ENCODE measurements at places on chromosomes 3 and 15.
A peak's percentile ranks its signal among the peaks of the same experiment; 100 is the strongest.

DNA sequence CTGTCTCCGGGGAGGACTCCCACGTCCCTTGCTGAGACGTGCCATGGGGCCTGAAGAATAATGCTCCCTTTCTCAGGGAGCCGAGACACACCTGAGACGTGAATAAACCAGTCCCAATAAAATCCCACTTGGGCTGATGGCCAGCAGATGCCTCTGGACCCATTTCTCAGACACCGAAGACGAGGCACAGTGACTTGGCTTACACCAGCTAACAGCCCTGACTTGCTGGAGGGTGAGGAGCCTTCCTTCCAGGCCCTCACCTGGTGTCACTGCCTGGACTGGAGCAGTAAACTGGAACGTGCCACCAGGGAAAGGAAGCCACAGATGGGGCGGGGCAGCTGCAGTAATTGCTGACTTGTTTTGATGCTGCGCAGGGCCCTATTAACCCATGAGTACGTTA, 189.7 kb downstream of the PDZRN3 start:
- DNase-seq, result no peak

GRCh38 chr15:99536422-99537040, 29.3 kb upstream of the MEF2A start:
- no peak for DNase-seq

GRCh38 chr15:67108122-67108961, 42.9 kb downstream of the SMAD3 start:
- no peak for DNase-seq

- no peak for DNase-seq
These were observed 24.5 kb downstream of the NTRK3 start for GRCh38 chr15:88231909-88232644.

DNA sequence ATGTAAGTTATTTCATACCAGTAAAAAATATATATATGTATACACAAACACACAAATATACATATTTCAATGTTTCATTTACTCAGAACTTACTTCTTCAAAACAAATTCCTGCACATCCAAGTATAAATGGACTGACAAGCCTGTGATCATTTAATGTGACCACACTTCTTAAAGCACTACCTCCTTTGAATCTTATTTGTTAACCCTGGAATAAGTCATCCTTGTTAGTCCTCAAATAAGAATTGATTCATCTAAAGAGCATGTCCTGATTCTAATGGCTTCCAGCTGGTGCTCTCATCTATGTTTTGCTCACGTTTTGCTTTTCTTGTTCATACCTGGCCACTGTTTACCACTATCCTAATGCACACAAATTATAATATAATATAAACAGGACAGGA, 103.9 kb upstream of the UBP1 start:
- no peak for DNase-seq

- no peak for DNase-seq
These were observed 215.9 kb downstream of the GBE1 start for GRCh38 chr3:81545572-81545971.

GRCh38 chr3:47228088-47228487, 54.5 kb downstream of the KIF9 start:
- no peak for DNase-seq

GRCh38 chr3:151707216-151707615, 26.5 kb upstream of the AADACL2 start:
- DNase-seq, result no peak

DNA sequence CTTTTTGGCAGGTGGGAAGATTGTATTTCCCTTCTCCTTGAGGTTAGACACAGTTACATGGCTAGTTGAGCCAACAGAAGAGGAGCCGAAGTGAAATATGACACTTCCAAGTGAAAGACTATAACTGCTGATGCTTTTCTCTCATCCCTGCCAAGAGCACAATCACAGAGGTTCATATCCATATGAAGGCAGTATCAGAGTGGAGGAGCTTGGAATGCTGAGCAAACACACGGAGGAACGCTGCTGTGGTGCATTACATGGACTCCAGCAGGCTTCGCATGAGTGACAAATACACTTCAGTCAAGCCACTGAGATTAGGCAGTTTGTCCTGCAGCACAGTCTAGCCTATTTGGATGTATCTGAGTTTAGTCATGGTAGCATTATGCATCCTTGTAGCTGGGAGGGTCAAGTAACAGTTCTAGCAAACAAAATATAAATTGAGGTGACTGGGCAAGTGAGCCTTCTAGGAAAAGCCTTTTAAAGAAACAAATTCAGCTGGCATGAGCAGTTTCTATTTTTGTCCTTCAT, 5.4 kb downstream of the IQCF6 start:
- no peak for DNase-seq

GRCh38 chr3:190325923-190326322, 3.7 kb upstream of the CLDN1 start:
- DNase-seq, result no peak

- no peak for DNase-seq
These were observed 18.7 kb upstream of the EOGT start for GRCh38 chr3:69032142-69032541.

DNA sequence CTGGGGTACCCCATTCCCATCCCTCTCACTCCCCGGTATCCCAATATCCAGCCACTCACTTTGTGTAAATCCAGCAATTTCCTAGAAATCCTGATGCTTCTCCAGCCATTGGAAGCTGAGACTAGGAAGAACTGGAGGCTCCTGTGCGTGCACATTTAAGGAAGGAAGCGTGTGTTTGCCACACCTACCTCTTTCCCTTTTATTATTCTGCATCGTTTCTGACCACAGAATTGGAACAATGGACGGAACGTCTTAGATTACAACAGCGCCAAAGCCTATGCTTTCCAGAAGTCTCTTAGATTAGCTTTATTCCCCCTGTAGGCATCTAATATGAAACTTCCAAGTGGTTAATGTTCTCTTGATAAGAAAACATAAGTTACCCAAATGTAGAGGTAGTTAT, 234.8 kb upstream of the TRIM42 start:
- no peak for DNase-seq

DNA sequence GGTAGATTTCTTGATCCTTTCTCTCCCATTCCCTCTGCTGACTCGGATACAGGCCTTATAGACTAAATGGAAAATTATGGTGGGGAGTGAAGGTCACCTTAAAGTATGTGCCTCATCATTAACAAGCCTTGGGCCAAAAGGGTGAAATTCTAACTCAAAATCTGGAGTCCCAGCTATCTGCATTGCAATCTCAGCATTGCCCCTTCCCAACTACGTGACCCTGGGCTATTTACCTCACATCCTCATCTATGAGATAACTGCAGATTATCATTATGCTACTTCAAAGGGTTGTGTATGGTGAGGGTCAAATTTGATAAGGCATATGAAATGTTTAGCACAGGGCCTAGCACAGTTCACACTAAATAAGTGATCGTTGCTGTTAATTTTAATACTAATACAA, 147.7 kb downstream of the WNT5A start:
- DNase-seq, result no peak

- no peak for DNase-seq
These were observed 10.6 kb upstream of the POU1F1 start for GRCh38 chr3:87287011-87287410.

- no peak for DNase-seq
These were observed 145.3 kb downstream of the RORA start for GRCh38 chr15:61083788-61084134.

DNA sequence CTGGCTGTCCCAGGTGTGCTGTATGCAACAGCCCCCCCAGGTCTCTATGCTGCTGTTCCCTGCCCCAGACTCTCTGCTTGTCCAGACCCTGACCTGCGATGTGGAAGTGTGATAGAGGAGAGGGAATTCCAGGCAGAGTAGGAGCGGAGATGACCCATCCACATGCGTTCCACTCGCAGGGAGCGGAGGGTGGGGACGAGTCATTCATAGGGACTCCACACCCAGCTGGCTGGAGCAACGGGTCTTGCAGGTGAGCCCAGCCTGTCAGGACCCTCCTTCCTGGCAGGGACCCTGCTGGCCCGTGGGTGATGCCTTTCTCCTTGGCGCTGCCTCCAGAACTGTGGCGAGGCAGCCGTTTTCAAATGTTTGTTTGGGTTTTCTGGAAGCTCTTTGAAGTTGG, 58.8 kb downstream of the CEMIP start:
- DNase-seq, result no peak

GRCh38 chr3:184620475-184621119, 59.0 kb downstream of the EPHB3 start:
- no peak for DNase-seq

- DNase-seq, result no peak
These were observed 1.5 kb downstream of the IQCF5 start for GRCh38 chr3:51873876-51874275.

DNA sequence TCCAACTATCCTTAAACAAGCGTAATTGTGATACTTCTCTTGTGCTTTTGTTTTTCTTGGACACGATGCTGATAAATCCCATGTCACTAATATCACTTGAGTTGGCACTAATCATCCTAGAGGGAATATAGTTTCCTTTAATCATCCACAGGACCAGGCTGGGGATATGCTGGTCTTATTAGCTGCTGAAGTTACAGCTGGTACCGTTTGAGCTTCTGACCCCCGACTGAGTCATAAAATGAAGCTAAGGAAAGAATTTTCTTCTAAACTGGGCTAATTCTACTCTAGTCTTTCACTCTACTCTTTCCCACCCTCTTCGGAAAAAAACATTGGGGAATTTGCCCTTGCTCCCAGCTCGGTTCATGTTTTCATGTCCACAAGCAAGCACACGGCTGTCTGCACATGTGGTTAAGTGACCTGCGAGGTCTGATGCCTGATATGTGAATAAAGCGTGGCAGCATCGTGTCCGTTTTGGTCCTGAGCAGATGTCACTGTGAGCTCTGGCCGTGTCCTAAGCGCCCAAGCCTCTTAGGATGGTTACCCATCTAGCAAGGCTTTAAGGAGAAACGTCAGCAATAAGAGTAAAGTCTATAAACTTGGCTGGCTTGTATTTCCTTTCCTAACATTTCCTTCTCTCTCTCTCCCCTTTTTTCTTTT, 223.7 kb downstream of the ITPR1 start:
- DNase-seq, result no peak

GRCh38 chr3:51721062-51721745, 14.3 kb downstream of the GRM2 start:
- DNase-seq, result no peak

GRCh38 chr3:23948761-23949160, 3.7 kb downstream of the NR1D2 start:
- no peak for DNase-seq

GRCh38 chr3:139676632-139677387, 962 bp downstream of the NMNAT3 start:
- DNase-seq, result peak; percentile 14

DNA sequence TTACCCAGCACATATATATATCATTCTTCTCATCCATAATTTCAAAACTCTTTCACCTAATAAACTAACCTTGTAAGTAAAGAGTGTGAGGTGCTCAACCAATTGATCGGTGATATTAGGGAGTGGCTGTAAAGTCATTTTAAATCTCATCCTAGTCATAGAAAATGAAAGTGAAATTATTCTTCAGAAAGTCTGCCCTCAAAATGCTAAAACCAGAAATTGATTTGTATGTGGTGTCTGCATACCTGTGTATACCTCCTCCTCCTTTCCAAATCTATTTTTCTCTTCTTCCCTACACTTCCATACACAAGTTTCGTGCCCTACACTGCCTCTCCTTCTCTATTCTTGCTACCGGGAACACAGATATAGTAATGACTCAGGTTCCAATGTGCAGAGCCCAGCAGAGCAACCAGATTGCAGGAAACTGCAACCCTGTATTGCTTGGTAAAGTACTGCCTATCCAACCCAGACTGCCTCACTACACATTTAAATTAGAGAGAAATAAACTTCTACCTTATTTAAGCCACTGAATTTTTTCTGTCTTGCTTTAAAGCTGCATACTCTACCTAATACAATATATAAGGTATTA, 7.4 kb upstream of the TBC1D5 start:
- no peak for DNase-seq

DNA sequence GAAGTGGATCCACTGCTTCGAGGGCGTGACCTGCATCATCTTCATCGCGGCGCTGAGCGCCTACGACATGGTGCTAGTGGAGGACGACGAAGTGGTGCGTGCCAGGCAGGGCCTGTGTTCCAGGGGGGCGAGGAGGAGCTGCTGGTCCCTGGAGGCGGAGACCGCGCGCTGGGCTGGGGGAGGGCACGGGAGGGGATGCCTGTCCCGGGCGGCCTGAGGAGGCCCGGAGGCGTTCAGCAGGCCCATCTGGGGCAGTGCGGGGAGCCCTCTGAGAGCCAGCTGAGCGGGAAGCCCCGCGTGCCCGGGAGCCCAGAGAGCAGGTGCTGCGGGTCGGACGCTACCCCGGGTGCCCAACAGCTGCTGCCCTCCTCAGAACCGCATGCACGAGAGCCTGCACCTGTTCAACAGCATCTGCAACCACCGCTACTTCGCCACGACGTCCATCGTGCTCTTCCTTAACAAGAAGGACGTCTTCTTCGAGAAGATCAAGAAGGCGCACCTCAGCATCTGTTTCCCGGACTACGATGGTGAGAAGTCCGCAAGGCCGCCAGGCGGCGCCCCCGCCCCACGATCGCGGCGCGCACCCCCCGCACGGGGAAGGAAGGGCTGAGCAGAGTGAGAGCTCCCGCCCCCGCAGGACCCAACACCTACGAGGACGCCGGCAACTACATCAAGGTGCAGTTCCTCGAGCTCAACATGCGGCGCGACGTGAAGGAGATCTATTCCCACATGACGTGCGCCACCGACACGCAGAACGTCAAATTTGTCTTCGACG, 2.9 kb downstream of the GNAT1 start:
- DNase-seq, result peak; percentile 62

DNA sequence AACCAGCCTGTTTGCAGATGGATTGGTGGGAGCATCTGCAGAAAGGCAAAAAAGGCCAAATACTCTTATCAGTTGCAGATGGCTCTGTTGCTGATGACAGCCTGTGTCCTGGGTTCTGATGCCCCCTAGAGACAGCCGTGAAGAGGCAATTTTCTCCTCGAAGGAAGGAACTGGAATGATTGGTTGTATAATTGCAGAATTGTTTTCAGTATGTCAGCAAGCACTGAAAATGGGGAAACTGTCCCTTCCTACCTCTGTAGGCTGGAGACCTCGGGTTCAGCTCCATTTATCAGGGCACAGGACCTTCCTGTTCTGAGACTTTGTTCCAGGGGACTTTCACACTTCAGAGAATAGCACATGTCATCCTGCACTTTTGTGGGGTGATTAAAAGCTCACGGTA, 103.0 kb downstream of the PGPEP1L start:
- DNase-seq, result peak; percentile 41

- no peak for DNase-seq
These were observed 70.2 kb downstream of the TFG start for GRCh38 chr3:100779480-100779879.

GRCh38 chr3:128878556-128879124, 780 bp upstream of the ACAD9 start:
- peak; percentile 56 for DNase-seq

DNA sequence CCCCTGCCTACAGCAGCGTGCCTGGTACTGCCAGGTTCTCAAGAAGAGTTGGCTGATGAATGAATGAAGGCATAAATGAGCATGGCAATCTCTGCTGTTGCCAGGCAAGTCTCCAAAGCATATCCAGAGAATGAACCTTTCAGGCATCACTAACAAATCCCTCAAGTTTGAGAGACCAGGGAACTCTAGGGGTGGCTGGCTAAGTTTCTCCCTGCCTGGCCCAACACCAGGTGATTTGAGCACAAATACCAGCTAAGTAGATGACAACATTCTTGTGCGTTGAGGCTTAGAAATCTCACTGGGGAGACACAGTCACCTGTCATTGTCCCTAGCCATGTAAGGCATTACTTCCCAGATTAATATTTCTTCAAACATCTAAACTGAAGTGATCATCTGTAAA, 81.4 kb upstream of the PTX3 start:
- no peak for DNase-seq
